Activated CD4-positive, alpha-beta T cell treated with anti-CD3 and anti-CD28 coated beads, Interleukin-2, amount 10 ng/mL, durations not matched to agents 7 days and 5 days (primary cell): ENCODE measurements at places on chromosomes 1 and 21. TPM values are rescaled to one million over a fixed set of nuclear protein-coding genes. Genes with fewer than 3 reads are reported as not detected.

ANGPTL1 gene
- not detected for total RNA-seq

CYP4A11 gene
- total RNA-seq: not detected

FMO5 gene
- total RNA-seq: 0.48 TPM

HOOK1 gene
- 8.0 TPM for total RNA-seq

LAMC1 gene
- total RNA-seq: not detected

KHDRBS1 gene
- 183 TPM for total RNA-seq

HSD3B1 gene
- not detected for total RNA-seq

S100A12 gene
- total RNA-seq: not detected

TMPRSS2 gene
- total RNA-seq: not detected

KRTAP12-2 gene
- total RNA-seq: not detected

CFHR2 gene
- total RNA-seq: not detected

LHX8 gene
- not detected for total RNA-seq

REN gene
- total RNA-seq: not detected

POMGNT1 gene
- total RNA-seq: 33.4 TPM

PDC gene
- total RNA-seq: not detected

NCAM2 gene
- total RNA-seq: not detected

PPIAL4G gene
- 1.1 TPM for total RNA-seq

MIXL1 gene
- total RNA-seq: not detected

MEAF6 gene
- total RNA-seq: 68.8 TPM

KRTAP13-2 gene
- not detected for total RNA-seq

FAM110D gene
- total RNA-seq: not detected

PLPPR5 gene
- not detected for total RNA-seq

KRTAP10-2 gene
- not detected for total RNA-seq

TXNDC12 gene
- total RNA-seq: 48.1 TPM

PTGS2 gene
- not detected for total RNA-seq
